ENCODE measurements at places on chromosomes 1 and 21.

DNA sequence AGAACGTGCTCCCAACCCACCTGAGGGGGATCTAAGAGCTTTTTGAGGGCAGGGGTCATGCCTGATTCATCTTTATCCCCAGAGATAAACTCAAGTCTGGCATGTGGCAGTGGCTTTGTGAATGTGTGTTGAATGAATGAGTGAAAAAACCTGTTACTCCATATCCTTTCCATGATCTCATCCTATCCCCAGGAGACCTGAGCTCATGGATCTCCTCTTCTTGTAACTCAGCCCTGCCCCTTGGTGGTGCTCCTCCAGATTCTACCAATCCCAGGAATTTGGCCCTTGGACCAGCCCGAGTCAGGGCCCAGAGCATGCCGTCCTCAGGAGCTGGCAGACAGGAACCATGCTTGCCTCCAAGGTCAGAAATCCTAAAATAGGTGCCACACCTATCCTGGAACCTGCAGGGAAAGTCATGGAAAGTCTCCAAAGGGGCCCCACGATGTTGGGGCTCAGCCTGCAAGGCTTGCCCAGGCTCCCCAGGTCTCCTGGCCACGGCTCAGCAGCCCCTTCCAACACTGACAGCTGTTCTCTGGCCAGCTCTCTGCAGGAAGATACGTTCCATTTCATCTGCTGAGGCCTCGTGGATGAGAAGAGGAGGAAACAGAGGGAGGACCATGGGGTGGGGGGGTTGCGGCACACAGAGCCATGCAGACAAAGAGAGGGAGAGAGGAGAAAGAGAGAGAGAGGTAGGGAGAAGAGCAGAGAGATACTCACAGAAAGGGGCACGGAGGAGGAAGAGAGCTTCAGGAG, 214.6 kb downstream of the TRABD2B start:
- no peak for DNase-seq

- DNase-seq: no peak
Measured at GRCh38 chr1:212491454-212491853, 58.7 kb downstream of the NENF start.

DNA sequence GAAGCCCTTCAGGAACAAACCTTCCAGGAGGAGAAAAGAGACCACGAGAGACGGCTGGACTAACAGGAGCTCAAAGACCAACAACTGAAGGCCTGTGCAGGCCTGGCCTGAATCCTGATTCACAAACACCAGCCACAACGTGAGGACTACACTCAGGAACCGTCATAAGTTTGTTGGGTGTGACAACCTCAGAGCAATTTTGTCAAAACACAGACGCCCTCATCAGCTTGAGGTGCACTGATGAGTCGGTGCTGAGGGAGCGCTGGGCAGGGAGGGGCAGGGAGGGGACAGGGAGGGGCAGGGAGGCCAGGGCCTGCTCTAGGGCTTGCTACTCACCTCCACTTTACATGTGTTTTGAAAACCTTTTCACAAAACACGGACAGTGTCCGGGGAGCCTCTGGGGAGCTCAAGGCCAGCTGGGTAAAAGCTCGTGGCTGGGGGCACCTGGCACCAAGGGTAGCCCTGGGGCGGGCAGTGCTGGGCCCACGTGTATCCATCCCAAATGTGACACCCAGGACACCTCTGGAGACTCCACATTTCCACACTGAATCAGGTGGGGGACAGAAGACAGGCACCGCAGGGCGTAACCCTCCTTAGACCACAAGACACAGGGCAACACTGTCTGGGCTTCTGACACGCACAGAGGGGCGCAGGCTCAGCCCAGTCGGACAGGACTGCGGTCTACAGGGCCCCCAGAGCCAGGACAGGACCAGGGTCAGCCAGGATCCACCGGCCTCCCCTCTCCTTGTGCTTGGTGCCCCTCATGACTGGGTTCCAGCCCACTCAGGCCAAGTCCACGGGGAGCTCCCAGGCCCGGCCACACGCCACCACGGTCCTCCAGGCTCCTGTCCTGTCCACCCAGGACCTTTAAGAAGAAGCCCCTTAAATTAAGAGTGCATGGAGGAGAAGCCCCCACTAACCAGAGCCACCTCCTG, 16.5 kb downstream of the LSS start:
- DNase-seq: no peak

DNA sequence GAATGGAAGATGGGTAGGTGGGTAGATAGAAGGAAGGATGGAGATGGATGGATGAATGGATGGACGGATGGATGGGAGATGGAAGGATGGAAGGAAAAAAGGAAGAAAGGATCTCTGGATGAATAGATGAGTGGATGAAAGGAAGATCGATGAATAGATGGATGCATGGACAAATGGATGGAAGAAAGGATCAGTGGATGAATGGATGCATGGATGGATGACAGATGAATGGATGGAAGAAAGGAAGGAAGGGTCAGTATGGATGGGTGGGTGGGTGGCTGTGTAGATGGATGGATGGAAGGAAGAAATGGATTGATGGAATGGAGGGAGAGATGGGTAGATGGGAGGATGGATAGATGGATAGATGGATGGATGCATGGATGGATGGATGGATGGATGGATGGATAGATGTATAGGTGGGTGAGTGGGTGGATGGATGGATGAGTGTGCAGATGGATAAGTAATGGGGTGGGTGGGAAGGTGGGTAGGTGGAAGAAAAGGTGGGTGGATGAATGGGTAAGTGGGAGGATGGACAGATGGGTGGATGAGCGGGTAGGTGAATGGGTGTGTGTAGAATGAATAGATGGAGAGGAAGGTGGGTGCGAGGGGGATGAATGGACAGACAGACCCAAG, 14.6 kb downstream of the KIF17 start:
- DNase-seq: no peak

GRCh38 chr1:7915826-7916500, 24.7 kb downstream of the TNFRSF9 start:
- DNase-seq: peak; percentile 31

DNA sequence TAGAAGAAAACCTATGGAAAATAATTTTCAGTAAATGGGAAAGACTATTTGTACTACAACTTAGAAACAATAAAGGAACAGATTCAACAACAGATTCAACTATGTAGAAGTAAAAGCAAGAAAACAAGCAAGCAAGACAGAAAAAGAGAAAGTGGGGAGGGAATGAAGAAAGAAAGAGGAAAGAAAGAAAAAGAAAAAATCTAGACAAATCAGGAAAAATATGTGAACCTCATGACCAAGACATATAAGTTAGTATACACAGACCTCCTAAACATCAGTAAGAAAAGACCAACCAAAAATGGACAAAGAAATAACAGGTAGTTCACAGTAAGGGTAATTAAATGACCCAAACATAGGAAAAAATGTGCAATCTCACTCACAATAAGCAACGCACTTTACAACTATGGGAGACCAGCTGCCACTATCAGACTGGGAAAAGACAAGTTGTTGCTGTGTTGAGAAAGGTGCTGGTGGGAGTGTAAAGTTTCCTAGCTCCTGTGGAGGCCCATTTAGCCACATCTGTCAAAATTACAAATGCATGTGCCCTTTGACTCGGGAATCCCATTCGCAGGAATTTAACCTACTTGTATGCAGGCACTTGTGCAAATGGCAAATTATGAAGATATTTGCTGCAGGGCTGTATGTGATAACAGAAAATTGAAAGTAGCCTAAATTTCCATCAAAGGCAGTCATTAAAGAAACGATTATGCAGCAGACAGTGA, 13.9 kb upstream of the MAP3K21 start:
- no peak for DNase-seq

GRCh38 chr21:14245711-14246110, 29.8 kb downstream of the RBM11 start:
- DNase-seq: no peak

- no peak for DNase-seq
Measured at GRCh38 chr1:230326971-230327891, 98.9 kb downstream of the PGBD5 start.

DNA sequence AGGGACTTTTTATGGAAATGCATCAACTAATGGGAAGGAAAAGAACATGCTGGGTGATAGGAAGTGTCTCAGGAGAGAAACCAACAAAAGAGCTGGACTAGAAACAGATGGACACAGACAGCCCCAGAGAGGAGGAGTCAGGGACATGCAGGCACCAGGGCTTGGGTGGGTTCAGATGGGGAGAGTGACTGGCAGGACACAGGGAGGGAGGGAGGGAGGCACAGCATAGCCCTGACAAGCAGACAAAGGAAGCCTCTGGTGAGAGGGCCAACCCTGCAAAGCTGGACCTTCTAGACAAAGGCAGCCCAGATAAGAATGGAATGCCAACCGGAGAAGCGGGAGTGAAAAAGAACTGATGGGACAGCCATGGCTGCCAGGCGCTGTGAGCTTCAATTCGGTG, 568.8 kb downstream of the AJAP1 start:
- DNase-seq: no peak

- no peak for DNase-seq
Measured at GRCh38 chr1:202005958-202006357, 4.4 kb upstream of the ELF3 start.

- no peak for DNase-seq
Measured at GRCh38 chr1:27397110-27397509, 4.7 kb downstream of the GPR3 start.

GRCh38 chr21:16199539-16199938, 469.8 kb downstream of the USP25 start:
- no peak for DNase-seq

DNA sequence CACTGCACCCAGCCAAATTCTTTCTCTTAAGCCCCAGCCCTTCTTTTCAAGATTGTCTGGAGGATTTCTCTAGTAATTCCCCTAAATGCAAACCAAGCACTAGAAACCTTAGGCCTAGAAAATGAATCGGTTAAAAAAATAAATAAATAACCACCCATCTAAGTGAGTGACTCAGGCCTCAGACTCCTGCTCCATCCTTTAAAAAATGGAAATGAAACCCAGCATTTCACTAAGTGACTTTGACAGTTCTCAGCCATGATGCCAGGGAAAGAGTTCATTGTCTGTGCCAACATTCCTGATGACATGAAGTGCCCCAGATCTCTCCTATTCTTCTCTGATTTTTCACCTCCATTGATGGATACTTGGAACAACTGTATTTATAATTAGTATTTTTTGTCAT, 415.2 kb upstream of the DAB1 start:
- no peak for DNase-seq

GRCh38 chr1:218073062-218073461, 212.0 kb upstream of the RRP15 start:
- DNase-seq: no peak

DNA sequence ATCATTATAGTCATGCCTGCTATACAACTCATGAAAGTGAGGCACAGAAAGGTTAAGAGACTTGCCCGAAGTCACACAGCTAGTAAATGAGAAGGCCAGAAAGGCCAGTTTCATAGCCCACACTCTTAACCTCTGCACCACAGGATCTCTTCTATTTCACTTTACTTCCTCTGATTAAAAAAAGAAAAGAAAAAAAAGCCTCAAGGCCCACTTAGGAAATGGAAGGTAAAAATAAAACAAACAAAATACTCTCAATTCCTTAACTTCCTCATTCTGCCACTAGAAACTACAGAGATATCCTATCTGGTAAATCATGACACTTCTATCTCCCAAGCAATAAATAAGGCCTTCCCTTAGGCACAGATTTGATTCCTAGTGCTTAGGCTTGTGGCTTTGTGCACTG, 7.6 kb upstream of the ENAH start:
- DNase-seq: no peak

- DNase-seq: no peak
Measured at GRCh38 chr21:32138658-32139057, 140.2 kb downstream of the MIS18A start.

DNA sequence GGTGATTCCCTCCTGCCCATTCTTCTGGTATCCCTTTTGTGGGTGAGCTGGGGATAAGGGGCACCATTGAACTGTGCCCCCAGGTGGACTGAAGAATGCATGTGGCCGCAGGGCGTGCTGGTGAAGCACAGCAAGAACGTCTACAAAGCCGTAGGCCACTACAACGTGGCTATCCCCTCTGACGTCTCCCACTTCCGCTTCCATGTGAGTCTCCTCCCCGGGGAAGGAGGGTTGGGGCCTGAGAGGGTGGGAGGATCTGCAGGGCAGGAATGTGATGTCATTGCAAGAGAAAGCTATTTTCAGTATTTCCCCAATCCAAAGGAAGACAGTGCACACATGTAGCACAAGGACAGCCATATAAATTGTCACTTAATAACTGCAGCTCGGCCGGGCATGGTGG, 7.5 kb upstream of the KPNA6 start:
- no peak for DNase-seq

- DNase-seq: peak; percentile 84
Measured at GRCh38 chr1:2049718-2050431, at the start of gene PRKCZ. TSS of gene PRKCZ (plus strand) at chr1:2050411. CDS start at chr1:2050631, 220 bp downstream.

- no peak for DNase-seq
Measured at GRCh38 chr1:54865238-54866073, 21.5 kb downstream of the DHCR24 start.

DNA sequence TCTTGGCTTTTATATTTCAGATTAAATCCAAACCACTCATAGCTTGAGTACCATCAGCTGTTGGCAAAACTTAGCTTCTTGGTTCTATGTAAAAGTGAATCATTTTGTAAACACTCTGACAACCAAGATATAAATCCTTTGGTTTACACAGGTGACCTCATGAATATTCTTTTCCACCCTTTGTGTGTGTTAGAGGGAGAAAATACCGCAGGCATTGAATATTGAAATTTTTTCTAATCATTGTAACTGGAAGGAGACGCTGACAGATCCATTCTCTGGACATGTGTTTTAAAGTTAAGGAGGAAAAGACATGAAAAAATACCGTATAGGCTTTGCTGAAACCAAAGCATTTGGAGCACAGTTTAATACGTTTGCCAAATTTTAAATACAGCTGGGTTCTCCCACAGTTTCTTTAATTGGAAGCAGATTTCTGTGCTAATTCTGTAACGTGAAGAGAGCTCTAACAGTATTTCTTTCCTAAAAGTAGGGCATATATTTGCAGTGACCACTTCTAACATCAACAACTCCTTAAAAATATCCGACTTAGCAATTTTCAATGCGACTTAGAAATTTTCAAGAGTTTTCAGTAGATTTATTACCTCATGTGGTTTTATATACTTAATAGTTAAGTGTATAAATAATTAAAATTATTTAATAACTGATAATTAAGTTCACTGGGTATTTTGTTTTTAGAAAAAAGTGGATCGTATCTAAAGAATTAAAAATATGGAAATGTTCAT, 388.2 kb downstream of the USP25 start:
- no peak for DNase-seq
